ENCODE measurements at places on chromosomes 1 and 21. TPM values are rescaled to one million over a fixed set of nuclear protein-coding genes. Genes with fewer than 3 reads are reported as not detected.

The TEKT2 gene
- 2.7 TPM for total RNA-seq

The KRTAP10-6 gene
- not detected for total RNA-seq

The PTGFR gene
- total RNA-seq = not detected

The SHISAL2A gene
- total RNA-seq = 0.11 TPM

The ATP1A2 gene
- 154 TPM for total RNA-seq

DNA sequence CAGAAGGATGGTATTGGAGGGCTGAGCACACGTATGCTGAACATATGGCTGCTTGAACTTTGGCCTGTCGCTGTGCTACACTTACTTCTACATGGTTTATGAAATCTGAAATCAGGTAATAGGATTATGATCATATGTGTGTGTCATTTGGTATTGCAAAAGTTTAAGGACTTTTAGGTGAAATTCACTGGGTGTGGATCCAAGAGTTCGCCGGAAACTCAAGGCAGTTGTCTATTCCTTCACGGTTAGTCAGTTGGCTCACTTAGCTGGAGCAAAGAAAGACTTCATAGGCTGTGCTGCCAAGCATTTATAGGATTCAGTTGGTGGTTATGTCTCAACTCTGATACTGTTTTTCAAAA, 927 bp downstream of the UAP1 start:
- no peak for DNase-seq

GRCh38 chr1:201085902-201086735, 26.1 kb downstream of the CACNA1S start:
- DNase-seq = peak; percentile 80

DNA sequence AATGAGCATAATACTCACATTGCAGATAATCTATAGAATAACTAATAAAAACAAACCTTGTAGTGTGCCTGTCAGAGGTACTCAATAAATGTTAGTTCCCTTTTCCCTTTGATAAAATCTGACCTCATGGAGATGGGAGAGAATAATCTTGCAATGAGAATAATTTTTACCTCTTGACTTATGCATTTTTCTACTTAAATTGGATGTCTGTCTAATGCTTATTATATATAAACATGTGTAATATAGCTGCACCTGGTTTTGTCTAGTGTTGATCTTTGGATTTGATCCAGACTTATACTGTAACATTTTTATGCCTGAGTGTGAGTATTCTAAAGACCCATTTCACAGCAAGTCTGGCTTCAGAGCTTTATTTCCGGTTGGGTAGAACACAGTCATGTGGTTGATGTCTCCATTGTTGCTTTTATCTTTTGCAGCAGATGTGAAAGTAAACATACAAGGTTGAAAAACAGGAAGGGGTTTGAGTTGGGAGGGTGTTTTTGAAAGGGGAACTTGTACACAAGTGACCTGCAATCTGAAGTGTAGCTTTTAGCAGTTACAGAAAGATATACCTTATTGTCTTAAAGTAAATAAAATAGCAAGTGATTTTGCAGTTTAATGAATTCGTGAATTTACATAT, 12.4 kb downstream of the EPB41 start:
- peak; percentile 23 for DNase-seq

- DNase-seq = no peak
These were observed 24.6 kb upstream of the KIF1B start for GRCh38 chr1:10185759-10186158.

GRCh38 chr1:222040121-222040805, 298.4 kb upstream of the DUSP10 start:
- no peak for DNase-seq

- peak; percentile 42 for DNase-seq
These were observed 289.9 kb downstream of the DPYD start for GRCh38 chr1:97630948-97631347.

DNA sequence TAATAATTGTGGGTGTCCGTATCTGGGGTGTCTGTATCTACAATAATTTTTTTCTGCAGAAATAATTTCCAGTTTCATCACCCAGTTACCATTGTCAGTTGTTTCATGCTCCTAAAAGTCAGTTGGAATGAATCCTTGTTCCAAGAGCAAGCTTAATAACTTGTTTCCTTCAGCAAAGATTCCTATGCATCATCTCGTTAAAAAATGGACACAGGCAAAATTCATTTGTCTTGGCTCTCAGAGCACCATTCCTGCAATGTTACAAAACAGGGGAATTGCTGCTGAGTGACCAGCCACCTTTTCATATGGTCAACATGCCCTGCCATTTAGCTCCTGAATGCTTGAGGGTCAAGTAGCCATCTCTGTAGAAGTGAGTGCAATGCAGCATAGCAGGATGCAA, 393.4 kb downstream of the KCNT2 start:
- DNase-seq = no peak

- no peak for DNase-seq
These were observed 536.3 kb downstream of the KIF26B start for GRCh38 chr1:245690946-245691541.

DNA sequence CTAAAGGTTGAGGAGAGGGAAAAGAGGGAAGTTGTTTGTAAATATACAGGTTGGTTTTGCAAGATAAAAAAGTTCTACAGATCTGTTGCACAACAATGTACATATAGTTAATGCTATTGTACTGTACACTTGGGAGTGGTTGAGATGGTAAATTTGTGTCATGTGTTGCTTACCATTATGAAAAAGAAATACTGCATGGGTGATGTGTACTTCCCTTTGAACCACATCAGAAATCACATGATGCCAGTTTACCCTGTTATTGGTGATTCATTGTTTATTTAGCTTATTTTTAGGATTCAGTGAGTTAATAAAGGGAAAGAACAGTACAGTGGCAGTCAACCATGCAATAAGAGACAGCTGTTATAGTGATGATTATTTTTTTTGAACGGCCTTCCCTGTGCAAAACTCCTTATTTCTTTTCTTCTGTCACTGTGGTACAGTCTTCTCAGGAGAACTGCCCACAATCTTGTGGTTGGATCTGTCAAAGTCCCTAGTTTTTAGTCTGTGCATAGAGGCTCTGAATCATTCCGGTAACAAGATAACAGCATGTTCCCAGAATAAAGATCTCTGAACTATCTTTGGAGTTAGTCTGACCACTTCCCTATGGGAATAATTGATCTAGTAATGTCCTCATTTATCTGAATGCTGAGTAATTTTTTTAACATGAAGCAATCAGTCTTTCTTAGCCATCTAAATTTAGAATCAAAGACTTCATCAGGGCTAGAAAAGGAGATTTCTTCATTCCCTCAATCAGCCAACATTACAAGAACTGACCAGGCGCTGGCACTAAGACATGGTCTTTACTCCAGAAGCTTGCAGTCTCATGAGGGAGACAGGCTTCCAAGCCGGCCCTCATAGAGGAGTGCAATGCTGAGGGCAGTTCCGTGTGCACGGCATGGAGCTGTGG, 84.2 kb downstream of the SH3GLB1 start:
- DNase-seq = no peak

- DNase-seq = peak; percentile 52
These were observed 23.1 kb downstream of the USP25 start for GRCh38 chr21:15752763-15753407.
